ENCODE measurements at places on chromosomes 7 and 10. TPM values are rescaled to one million over a fixed set of nuclear protein-coding genes. Genes with fewer than 3 reads are reported as not detected.

Gene ANXA8
- under 0.01 TPM for total RNA-seq

Gene TFPI2
- total RNA-seq, result 0.81 TPM

Gene DYDC2
- total RNA-seq, result not detected

Gene FAM241B
- 1.3 TPM for total RNA-seq

Gene MTPN
- total RNA-seq, result 46.3 TPM

Gene VAX1
- under 0.01 TPM for total RNA-seq

Gene ITIH5
- under 0.01 TPM for total RNA-seq

Gene OR9A2
- under 0.01 TPM for total RNA-seq

Gene SPRN
- under 0.01 TPM for total RNA-seq

Gene AEBP1
- total RNA-seq, result 19.4 TPM

Gene OPALIN
- under 0.01 TPM for total RNA-seq

Gene ADARB2
- 1.1 TPM for total RNA-seq

Gene MSS51
- 1.3 TPM for total RNA-seq

Gene ARF5
- total RNA-seq, result 176 TPM

Gene COL28A1
- total RNA-seq, result under 0.01 TPM

Gene PPP1R17
- total RNA-seq, result under 0.01 TPM

Gene GPNMB
- total RNA-seq, result 0.27 TPM

Gene MRLN
- not detected for total RNA-seq

Gene MMD2
- total RNA-seq, result not detected

Gene NUTM2B
- total RNA-seq, result 1.6 TPM

Gene VWA2
- 13.7 TPM for total RNA-seq

All from hematopoietic multipotent progenitor cell (in vitro differentiated cells).